Mesothelial cell of epicardium (in vitro differentiated cells): ENCODE measurements at places on chromosomes 5 and 9. TPM values are rescaled to one million over a fixed set of nuclear protein-coding genes. Genes with fewer than 3 reads are reported as not detected.

- no peak for DNase-seq
Measured at GRCh38 chr9:79665931-79666330, 94.2 kb downstream of the TLE4 start.

Gene PDGFRB
- total RNA-seq = 100 to 105 TPM (median 102 TPM) in 3 replicates

DNA sequence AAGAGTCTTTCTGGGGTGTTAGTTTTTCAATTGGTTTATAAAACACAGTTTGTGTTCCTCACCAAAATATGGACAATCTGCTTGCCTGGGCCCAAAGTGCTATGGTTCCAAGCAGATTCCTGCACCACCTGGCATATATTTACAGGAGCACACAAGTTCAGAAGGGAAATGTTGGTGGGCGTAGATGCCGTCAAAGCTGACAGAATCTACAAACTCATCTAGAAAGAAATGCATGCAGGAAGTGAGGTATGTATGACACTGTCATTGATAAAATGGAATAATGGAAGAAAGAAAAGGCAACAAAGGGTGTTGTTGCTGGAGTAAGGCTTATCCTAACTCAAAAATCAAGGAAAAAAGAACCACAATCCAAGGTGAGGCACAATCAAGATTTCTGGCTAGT, 225.8 kb downstream of the MLLT3 start:
- DNase-seq = no peak

- DNase-seq = no peak
Measured at GRCh38 chr5:98085593-98085992, 687.9 kb upstream of the RGMB start.

Gene INVS
- total RNA-seq = 24.7 to 27.6 TPM (median 26.0 TPM) in 3 replicates

GRCh38 chr5:125554355-125554754, 807.9 kb upstream of the ZNF608 start:
- DNase-seq = no peak

- no peak for DNase-seq
Measured at GRCh38 chr9:15785584-15785983, 232.7 kb downstream of the CCDC171 start.

- DNase-seq = no peak
Measured at GRCh38 chr5:36422952-36423351, 121.2 kb upstream of the RANBP3L start.

DNA sequence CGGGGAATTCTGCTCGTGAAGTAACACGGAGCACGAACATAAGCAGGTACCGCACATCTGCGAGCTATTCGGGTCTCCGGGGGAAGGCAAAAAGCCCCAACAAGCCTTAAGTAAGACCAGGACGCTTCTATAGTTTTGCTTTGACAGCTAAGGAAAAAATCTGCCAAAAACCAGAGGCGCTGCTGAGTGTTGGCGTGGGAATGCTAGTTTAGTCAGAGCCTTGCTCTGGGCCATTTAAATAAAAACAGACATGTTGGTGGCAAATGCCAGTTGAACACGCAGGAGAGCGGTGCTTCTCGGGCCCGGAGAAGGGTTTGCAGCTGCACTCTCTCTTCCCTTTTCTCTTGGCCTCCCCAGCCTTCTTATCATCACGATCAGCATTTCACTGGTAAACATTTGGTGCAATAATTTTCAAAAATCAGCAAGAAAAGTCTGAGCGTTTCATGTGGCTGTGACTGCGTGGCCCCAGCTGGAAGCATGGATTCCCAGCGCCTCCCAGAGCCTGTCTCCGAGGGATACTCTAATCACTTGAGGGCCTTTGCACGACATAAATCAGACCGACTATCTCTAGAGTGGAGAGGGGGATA, 6.4 kb upstream of the NOTCH1 start:
- DNase-seq = no peak

Gene PDE6A
- 0.18 to 0.38 TPM (median 0.29 TPM) in 3 replicates for total RNA-seq

GRCh38 chr9:82934949-82935348, 128.0 kb downstream of the RASEF start:
- DNase-seq = no peak

DNA sequence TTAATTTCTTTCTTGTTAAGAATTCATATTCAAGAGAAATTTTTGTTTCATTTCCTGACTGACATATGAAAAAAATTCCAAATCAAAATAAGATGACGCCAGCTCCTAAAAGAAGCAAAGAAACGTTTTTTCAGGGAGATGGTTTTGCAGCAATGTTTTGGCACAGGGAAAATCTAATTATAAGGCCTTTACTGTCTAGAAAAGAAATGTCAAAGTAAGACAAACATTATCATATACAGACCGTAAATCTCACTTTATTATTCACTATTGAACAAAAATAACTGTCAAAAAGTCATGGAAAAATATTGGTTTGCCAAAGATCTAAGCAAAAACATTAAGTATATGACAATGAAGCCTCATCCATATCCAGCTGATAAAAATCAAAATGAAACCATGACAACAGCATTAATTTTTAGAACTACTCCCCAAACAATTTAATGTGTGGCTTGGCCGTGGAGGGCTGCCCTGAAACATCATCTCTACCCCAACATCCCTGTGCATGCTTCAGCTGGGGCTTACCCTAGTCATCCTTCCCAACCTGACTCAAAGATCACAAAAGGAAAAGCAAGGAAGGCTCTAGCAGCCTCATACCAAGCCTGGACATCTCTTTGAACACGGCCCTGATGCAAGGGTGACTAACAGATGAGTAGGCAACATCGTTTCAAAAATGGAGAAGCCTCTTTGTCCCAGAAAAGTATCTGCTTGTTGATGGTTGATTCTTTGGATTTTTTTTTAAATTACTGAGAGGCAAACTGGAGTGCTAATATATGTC, 95.6 kb downstream of the ARSB start:
- DNase-seq = no peak

- no peak for DNase-seq
Measured at GRCh38 chr5:178281331-178281730, 48.7 kb upstream of the PHYKPL start.

DNA sequence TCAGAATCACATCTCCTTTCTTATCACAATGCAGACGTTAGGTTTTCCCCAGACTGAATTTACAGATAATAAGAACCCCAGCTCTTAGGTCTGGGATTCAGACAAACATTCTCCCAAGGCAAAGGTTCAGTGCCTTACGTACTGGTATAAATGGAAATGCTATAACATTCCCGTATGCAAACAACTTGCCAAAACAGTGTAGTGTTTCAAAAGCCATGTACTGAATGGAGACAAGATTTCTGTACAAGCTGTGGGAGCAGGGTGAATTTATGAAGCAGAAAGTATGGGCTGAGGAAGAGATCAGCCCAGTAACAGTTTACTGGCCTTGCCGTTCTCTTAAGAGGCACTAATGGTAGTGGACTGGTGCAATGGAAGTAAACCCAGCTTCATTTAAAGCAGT, 225.5 kb upstream of the ZNF462 start:
- DNase-seq = no peak

Gene BDP1
- total RNA-seq = 32.5 to 32.9 TPM (median 32.5 TPM) in 3 replicates

Gene CATSPER3
- total RNA-seq = 1.1 to 1.5 TPM (median 1.4 TPM) in 3 replicates

Gene QRFP
- not detected in 3 replicates for total RNA-seq

DNA sequence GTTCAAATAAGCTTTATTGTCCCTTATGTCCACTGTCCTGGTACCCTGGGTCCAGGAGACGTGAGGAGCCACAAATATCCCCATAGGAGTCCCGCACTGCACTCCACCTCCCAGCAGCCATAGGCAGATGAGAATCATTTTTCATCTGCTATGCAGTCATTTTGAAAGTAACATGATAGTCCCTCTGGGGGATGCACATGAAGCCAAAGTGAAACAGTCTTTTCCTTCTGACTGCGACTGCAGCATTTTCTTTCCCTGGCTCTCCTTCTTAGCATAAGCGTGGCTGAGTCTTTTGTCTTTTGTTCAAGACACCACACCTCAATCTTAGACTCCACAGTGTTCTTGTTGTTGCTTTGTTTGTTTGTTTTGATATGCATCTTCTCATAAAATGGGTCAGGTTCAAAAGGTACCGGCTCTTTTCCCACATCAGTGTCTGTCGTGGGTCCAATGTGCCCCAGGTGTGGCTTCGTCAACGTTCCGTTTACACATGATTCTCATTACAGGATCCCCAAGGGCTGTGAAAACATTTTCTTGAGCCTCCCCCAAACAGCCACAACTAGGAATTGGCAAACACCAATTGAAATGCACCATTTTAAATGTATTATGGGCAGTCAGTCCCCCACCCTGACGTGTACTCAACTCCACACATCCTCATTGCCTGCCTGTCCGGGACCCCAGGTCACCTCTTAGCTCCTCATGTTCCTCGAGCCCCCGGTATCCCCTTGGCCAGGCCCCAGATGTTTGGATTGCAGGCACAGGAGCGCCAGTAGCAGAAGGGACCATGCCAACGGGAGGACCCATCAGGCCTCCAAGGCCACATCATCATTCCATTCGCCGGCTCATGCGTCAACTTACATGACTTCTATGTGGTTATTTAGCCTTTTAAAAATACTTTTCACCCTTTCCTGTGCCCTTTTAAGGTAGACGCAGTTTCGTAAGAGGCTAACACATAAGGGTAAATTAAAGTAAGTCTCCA, 237.8 kb upstream of the DAPK1 start:
- DNase-seq = no peak

DNA sequence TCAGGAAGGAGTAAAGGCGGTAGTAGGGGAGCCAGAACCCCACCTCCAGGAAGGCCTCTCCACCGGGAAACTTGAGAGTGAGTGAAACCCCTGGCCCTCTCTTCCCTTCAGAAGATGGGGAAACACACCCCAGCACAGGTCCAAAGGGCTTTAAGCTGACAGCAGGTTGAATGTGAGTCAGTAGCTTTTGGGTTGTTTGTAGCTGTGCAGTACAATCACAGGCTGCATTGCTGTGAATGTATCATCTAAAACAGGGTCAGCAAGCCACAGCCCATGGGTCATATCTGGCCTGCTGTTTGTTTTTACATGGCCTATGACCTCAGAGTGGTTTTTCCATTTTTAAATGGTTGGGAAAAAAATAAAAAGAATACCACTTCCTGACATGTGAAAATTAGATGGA, 10.0 kb downstream of the OTULINL start:
- DNase-seq = no peak

Gene FAM53C
- total RNA-seq = 52.1 to 53.6 TPM (median 52.9 TPM) in 3 replicates

GRCh38 chr5:151005950-151006576, 14.3 kb upstream of the GPX3 start:
- DNase-seq = no peak

- DNase-seq = no peak
Measured at GRCh38 chr5:42066131-42066530, 141.1 kb downstream of the FBXO4 start.

Gene OR1Q1
- not detected in 3 replicates for total RNA-seq

GRCh38 chr5:146967646-146968045, 89.1 kb upstream of the PPP2R2B start:
- DNase-seq = no peak

- DNase-seq = no peak
Measured at GRCh38 chr5:152221721-152222629, 183.1 kb downstream of the NMUR2 start.

GRCh38 chr5:56622141-56622540, 193.2 kb upstream of the MAP3K1 start:
- DNase-seq = no peak

Gene OR13C4
- not detected in 3 replicates for total RNA-seq

DNA sequence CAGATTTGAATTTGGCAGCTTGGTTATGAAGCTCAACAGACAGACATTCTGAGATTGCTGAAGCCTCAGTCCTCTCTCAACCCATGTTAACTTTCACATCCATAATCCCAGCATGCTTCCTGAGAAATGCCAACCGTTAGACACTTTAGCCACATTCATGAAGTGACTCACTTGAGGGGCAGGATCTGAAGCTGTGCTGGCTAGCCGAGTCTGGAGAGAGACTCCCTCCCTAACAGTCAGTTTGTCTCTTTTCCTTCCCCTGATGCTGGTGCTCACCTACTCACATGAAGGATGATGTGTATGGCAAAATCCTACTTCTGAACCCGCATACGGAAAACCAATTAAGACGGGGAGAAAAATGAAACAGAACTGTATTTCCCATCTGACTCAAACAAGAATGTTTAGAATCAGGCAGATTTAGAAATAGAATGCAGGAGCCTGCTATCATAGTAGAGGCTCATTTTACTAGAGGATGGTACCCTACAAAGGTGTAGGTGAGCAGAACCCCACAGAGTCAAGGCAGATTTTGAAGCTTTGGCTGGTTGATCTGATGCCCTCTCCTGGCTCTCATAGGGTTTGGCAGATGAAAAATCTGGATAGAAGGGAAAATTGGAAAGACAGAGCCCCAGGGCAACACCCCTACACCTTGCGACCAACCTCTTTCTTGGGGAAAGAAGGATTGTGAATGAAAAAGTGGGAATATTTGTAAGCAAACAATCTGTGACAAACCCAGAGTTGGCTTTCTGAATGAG, 150.9 kb upstream of the LHFPL2 start:
- DNase-seq = no peak

DNA sequence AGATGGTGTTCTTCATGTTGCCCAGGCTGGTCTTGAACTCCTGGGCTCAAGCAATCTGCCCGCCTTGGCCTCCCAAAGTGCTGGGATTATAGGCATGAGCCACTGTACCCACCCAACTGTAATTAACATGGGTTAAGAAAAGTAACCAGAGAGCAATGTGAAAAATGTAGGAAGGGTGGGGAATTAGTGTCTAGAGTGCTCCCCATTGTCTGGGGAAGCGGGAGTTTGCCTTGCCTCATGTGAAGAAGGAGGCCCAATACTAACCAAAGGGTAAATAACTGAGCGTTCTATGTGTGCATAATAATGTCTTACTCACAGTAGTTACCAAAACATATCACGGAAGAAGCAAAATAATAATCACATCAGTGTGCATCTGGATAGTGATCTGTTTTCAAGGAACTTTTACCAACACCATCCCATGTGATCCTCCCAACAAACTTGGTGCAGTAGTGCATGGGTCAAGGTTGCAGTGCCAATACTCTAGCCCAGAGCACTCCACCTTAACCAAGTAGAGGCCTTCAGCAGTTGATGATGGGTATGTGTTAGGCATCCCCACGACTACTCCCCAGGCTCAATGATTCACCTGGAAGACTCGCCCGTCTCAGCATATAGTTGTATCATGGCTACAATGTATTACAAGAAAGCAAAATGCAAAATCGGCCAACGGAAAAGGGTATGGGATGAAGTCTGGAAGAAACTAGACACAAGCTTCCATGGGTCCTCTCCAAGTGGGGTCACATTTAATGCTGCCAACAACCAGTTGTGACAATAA, 26.2 kb downstream of the GNAQ start:
- DNase-seq = no peak

Gene DNAH5
- total RNA-seq = 0.34 to 0.54 TPM (median 0.38 TPM) in 3 replicates

- no peak for DNase-seq
Measured at GRCh38 chr5:150523472-150524350, 15.8 kb downstream of the NDST1 start.

- DNase-seq = no peak
Measured at GRCh38 chr9:74309654-74310053, 187.5 kb upstream of the RORB start.

GRCh38 chr9:94821098-94821887, 94.8 kb downstream of the AOPEP start:
- no peak for DNase-seq

DNA sequence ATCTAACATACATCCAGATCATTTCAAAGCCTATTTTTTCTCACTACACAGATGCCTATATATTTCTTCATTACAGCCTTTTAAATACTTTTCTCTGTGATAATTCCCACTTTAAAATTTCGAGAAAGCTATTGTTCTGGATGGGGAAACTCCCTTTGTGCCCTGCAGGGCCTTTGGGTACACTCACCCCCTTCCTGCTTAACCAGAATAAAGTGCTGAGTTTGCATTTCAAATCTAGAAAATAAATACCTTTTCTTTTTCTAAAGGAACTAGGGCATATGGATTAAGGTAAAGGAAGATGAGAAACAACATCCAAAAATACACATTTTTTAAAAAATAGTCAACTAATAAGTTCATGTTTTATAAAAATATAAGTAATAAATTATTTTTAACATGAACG, 323.9 kb downstream of the ADGRV1 start:
- no peak for DNase-seq

Gene DND1
- 3.3 to 3.9 TPM (median 3.5 TPM) in 3 replicates for total RNA-seq
